A375 (cell line): ENCODE measurements at places on chromosomes 16 and 17. TPM values are rescaled to one million over a fixed set of nuclear protein-coding genes. Genes with fewer than 3 reads are reported as not detected.

ALG1 gene
- total RNA-seq: 28.3 and 31.5 TPM in 2 replicates

LRRC37A gene
- total RNA-seq: 1.0 and 1.1 TPM in 2 replicates

FKBP10 gene
- total RNA-seq: 259 and 283 TPM in 2 replicates

ZNF624 gene
- 2.2 and 3.2 TPM in 2 replicates for total RNA-seq

OR4D1 gene
- not detected in 2 replicates for total RNA-seq

C17orf78 gene
- total RNA-seq: not detected in 2 replicates

ASPA gene
- total RNA-seq: not detected in 2 replicates

FAM83G gene
- total RNA-seq: 20.2 and 22.1 TPM in 2 replicates

MYCBPAP gene
- 1.7 and 2.0 TPM in 2 replicates for total RNA-seq

CCDC200 gene
- total RNA-seq: 0.23 TPM in 1 of 2 replicates, not detected in the other

KRT27 gene
- total RNA-seq: not detected in 2 replicates

PTGES3L gene
- 0.30 and 0.69 TPM in 2 replicates for total RNA-seq

TVP23A gene
- 0.04 and 0.08 TPM in 2 replicates for total RNA-seq

ABCA10 gene
- 12.7 and 15.4 TPM in 2 replicates for total RNA-seq

PYDC1 gene
- total RNA-seq: not detected in 2 replicates

DRC3 gene
- 2.0 and 2.9 TPM in 2 replicates for total RNA-seq

PRR15L gene
- not detected in 2 replicates for total RNA-seq
